ENCODE measurements at places on chromosomes 12 and 14.

GRCh38 chr12:70307868-70308267, 58.2 kb upstream of the KCNMB4 start:
- no peak for DNase-seq

DNA sequence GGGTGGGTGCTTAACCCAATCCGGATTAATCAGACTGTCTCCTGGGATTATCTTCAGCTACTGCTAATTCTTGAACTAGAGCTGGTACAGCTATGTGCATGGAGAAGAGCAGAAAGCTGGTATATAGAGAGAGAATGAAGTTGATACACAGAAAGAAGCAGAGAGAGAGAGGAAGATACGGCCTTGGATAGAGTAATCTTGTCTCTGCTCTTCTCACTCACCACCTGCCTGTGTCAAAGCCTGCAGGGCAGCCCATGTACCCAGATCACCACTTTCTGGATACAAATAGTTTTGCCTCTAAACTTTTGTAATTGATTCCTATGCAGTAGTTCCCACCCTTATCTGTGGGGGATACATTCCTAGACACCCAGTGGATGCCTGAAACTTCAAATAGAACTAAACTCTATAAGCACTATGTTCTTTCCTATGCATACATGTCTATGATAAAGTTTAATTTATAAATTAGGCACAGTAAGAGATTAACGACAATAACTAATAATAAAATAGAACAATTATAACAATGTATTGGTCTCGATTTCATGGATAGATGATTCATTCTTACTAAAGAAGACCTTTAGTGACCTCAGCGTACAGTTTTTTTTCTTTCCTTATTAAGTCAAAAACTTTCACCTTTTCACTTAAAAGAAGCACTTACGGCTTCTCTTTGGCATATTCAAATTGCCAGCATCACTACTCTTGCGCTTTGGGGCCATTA, 45.5 kb downstream of the YEATS4 start:
- DNase-seq = no peak

DNA sequence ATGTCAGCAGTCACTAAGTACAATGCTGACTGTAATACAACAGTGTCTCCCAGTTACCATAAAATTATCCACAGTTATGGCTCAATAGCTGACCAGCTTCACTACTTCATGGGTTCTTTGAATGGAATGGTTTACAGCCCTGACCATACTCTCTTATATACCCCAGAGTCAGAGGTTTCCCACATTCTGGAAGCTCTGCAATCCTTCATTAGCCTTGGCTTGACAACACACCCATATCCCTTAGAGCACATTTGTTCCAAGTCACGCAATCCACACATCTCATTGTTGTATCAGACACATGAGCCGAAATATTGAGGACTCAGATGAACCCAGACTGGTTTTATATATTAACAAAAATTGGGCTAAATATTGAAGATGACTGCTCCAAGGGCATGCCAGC, 209.4 kb upstream of the PLXNC1 start:
- DNase-seq = no peak

DNA sequence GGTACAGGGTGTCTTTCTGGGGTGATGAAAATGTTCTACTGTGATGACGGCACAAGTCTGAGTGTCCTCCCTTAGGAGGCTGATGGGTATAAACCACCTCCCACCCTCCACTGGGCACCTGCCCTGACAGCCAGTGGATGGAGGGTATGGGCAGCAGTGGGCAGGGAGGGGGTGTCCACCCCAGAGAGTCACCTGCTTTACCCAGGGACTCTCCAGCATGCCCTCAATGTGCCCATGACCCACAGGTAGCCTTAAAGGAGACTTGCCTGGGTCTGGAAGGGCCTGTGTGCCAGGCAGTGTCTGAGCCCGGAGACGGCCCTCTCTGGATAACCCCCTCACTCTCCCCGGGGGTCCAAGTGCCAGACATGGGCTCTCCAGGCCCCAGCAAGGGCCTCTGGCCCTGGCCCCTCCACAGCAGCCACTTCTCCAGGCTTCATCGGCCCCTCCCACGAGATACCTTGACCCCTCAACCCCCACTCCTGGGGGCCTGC, 38.8 kb downstream of the CCNK start:
- DNase-seq = no peak

GRCh38 chr12:14395074-14395778, 29.7 kb downstream of the ATF7IP start:
- no peak for DNase-seq

DNA sequence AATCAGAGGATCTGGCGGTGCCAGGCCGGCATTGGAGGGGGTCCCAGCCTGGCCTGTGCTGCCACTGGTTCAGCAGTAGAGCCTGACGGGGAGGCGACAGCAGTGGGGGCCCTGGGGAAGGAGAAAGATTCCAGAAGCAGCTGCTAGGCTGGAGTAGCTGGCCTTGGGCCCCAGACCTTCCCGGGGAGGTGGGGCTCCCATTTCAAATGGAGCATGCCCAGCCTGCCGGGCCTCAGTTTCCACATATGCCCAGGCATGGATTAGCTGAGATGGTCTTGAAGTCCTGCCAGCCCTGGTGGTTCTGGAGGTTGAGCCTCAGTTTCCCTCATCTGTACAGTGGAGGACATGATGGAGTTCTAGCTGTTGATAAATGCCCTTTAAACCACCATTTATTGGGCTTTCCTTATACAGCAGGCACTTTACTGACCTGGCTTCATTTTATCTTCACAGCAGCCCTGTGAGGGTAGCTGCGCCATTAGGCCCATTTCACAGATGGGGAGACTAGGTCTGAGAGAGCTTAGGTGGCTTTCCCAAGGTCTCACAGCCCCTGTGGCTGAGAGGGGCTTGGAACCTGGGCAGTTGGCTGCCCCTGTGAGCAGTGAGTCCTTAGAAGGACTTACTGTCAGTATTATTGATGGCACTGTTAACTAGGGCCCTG, 21.8 kb downstream of the SH2B3 start:
- DNase-seq = no peak

DNA sequence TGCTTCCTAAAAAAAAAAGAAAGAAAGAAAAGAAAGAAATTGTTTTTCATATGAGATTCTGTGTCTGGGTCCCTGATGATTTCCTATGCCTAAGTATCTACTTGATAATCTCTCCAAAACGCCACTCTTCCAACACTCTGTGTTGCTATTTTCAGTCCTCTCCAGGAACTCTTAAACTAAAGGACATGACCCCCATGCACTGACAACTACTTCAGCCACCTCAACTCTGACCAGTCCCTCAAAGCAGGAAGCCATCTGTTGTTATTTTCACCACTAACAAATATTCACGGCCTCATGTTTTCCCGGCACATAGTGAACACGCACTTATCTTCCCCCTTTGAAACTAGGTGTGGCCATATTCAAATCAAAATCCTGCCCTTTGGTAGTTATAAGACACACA, 259.3 kb downstream of the PPFIA2 start:
- no peak for DNase-seq

- no peak for DNase-seq
These were observed 97.6 kb upstream of the ZDHHC17 start for GRCh38 chr12:76666290-76666835.

DNA sequence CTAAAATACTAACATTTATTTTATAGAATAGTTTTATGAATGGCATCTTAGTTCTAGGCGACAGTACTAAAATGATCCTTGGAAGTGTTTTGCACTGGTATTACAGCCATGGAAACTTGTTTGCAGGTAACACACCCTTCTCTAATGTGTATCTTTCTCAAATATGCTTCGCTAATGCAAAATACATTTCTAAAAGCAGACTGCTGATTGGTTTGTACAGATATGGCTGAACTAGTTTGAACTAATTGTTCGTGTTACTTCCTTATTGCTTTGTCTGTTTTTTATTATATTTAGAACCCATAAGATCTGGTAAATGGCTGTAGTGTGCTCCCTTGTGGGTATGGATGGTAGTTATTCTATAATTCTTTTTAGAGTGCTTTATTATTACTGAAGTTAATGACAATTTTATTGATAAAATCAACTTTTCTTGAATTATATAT, 53.0 kb downstream of the ATF7IP start:
- no peak for DNase-seq
